ENCODE measurements at places on chromosomes 12 and 14.

DNA sequence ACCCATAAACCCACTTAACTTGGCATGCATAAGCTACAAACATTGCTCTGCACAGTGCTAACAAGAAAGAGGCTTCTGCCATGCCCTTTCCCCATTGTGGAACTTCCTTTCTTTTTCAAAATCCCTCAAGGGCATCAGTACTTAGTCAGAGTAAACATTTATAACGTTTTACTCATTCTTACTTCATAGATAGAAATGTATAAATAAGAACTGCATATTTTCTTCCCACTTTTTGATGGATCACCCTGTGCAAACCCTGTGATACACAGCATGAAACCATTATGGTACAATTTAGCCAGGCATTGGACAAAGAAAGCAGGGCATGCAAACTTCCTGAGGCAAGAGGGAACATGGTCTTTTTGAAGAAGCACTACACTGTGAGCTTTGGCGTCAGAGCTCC is 113.8 kb upstream of the FOXG1 start:
- no peak for DNase-seq

DNA sequence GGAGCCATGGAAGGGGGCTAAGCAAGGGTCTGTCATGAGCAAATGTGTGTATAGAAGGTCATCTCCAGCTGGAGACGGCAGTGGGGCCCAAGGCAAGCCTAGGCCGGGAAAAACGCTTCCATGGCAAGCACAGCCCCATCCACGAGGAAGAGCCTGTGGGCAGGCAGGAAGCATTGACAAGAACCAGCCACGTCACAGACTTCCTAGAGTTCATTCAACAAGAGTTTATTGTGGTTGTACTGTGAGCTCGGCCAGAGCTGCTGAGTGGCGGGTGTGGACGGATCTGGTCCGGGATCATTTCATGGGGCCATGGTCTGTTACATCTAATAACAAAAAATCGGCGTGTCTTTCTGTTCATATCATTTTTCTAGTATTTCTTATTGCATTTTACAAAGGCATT is 311.7 kb downstream of the TMEM121 start:
- no peak for DNase-seq

DNA sequence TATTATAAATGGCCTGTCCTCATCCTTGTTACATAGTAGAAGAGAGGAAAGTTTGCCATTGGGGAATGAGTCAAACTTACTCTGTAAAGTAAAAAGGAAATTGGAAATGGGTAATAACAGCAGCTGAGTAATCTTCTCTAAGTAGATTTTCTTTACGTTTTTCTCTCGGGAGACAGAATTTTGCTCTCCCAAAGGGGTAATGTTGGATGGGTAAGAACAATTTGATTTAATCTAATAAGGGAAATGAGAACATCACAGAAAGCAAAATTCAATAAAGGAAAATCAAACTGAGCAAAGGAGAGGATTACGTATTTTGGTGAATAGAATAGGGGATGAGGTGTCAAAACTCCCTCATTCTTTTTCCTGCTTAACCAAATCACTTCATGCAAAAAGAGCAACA is 283.1 kb upstream of the FOXG1 start:
- DNase-seq = no peak

- DNase-seq = no peak
These were observed 7.0 kb downstream of the SLC48A1 start for GRCh38 chr12:47779943-47780504.

DNA sequence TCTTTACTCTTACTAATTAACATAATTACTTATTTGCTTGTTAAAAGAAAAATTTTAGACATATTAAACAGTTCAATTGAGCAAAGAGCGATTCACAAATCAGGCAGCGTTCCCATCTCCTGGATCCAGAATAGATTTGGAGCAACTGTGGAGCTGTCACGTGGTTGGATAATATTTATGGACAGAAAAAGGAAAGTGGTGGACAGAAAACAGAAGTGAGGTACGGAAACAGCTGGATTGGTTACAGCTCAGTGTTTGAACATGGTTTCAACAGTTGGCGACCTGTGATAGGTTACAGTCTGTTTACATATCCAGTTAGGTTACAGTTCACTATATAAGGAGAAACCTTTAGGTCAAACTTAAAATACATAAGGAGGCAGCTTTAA is 19.7 kb upstream of the FAM234B start:
- DNase-seq = peak; percentile 35

- no peak for DNase-seq
These were observed 52.8 kb downstream of the ATP2B1 start for GRCh38 chr12:89655841-89656240.

GRCh38 chr12:77983859-77984258 is 153.2 kb downstream of the NAV3 start:
- no peak for DNase-seq

GRCh38 chr12:29396774-29397173 is 15.8 kb upstream of the ERGIC2 start:
- no peak for DNase-seq

- peak; percentile 41 for DNase-seq
These were observed 109.0 kb upstream of the ATP2B1 start for GRCh38 chr12:89817501-89818226.

Measured in MV-4-11 (cell line).